ENCODE measurements at places on chromosomes 4 and X.

DNA sequence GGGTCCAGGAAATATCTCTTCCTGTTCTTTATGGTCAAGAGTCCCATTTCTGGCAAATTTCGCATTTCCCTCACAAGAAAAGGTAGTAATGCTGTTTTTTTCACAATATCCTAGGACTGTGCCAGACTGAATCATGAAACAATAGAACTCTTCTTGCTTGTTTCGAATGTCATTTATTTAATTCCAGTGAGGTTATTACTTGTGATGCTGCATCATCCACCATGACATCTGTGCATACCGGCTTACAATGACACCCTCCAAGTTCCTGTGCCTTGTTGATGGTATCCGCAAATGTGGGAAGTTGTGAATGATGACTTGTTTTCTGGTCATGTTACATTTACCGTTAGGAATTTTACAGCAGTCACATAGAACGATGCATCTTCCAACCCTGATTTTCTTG lies 42.9 kb upstream of the SPRY1 start:
- DNase-seq: no peak

GRCh38 chr4:159051245-159052071 lies 51.4 kb upstream of the RAPGEF2 start:
- no peak for DNase-seq

DNA sequence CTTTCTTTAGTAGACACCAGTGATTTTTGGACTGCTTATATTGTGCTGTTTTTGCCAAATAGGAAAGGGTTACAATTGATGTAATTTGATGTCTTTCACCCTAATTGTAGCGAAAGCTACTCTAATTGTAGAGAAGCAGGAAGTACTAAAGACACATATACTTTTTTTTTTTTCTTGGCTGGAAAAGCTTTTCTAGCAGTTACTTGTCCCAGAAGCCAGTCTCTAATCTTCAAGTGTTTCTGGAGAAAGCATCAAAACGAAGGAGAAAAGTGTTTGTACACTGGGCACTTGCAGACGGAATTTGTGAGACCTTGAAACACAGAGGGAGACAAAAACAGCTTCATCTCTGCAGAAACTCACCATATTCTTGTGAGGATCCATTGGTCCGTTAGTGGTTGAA lies 616.5 kb upstream of the LCORL start:
- no peak for DNase-seq

DNA sequence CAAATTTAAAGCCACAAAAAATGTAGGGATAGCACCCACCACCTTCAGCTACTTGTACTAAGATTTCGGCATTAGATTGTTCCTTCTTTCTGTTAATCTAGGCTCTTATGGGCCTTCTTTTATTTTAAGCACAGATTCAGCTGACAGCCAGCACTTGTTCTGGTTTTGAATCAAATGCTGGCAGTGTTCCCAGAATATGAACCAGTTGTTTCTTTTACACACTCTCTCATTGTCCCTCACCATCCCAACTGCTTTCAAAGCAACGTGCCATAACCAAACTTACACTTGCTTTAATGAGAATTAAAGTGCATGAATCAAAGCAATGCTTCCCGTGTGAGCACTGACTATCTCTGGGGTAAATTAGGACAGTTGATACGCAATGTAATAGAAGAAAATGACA lies 744.5 kb upstream of the FAM241A start:
- DNase-seq: peak; percentile 88

DNA sequence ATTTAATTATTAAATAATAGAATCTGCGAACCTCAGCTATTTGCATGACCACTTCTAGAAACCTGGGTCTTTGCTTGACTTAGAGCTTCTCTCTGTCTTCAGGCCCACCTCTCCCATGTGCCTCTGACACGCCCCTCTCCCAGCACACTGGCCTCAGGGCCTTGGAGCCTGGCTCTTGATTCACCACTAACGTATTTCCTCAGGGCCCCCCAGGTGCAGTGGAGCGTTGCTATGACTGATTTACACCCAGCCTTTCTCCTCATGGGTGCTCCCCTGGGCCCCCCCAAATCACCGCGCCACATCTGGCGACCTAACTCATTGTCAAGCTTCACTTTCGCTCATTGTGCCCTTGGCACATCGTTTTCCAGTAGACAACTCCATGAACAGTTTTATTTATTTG lies 37.9 kb upstream of the TENM3 start:
- no peak for DNase-seq

DNA sequence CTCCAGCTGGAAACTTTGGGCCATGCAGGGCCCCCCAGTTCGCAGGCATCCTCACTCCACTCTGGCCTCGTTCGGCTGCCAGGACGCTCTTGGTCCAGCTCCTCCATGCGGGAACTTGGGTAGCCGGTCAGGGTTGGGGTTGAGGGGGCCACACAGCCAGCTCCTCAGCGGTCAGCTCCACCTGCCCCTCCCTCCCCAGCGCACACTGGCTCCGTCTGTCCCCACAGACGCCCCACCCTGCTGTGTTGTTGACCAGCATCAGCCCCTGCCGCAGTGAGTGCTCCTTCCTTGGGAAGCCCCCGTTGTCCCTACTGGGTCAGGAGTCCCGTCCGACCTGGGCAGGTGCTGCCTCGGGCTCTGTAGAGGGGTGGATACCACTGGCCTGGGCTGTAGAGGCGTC lies 5.8 kb downstream of the FGFRL1 start:
- no peak for DNase-seq

DNA sequence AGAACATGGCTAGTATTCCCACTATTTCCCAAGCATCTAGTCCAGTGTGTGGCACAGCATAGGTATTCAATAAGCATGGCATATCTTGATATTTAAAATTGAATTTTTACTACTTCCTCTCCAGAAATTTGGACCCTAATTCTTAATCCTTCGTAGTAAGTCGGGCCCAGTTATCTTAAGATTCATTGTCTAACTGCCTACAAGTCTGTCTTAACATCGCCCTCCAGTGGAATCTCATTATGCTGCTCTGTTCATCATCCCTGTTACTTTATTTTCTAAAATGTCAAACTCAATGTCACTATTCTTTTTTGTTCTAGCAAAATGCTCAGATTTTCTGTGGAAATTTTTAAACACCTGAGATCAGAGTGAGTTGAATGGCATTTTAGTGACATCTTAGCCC lies 606.2 kb downstream of the KLHL13 start:
- no peak for DNase-seq

GRCh38 chr4:166422475-166422874 lies 549.4 kb downstream of the TLL1 start:
- DNase-seq: no peak

GRCh38 chr4:83170952-83171399 lies 56.4 kb upstream of the PLAC8 start:
- DNase-seq: no peak

DNA sequence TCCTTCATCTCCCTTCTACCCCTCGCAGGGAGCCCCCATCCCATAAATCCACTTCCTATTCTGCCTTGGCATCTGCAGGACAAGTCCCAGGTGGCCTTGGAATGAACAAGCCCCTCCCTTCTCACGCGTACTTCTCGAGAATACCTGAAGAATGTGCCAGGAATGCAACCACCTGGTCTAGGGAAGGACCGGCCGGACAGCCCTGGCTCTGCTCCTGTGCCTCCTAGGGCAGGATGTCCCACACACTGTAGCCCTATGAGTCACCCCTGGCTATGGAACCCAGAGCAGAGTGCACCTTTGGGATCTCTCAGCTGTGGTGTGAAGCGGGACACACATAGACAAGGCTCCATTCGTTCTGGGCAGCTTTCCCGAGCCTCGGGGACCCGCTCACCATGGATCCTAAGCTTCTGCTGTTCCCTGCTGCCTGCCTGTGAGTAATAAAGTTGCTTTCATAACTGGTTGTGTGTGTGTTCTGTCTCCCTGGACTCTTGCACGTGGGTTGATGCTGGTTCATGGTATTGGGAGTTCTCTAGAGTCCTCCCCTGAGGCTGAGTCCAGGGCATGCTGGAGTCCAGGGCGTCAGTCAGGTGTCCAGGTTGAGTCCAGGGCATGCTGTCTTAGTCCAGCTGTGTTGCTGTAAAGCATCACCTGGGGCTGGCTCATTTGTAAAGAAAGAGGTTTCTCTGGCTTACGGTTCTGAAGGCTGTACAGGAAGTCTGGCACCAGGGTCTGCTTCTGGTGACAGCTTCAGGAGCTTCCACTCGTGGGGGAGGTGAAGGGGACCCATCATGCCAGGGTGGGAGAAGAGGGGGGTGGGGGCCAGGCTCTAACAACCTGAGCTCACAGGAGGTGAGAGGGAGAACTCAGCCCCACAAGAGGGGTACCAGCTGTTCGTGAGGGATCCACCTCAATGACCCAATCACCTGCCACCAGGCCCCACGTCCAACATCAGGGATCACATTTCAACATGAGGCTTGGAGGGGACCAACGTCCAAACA lies 7.4 kb upstream of the PDE6B start:
- DNase-seq: no peak

DNA sequence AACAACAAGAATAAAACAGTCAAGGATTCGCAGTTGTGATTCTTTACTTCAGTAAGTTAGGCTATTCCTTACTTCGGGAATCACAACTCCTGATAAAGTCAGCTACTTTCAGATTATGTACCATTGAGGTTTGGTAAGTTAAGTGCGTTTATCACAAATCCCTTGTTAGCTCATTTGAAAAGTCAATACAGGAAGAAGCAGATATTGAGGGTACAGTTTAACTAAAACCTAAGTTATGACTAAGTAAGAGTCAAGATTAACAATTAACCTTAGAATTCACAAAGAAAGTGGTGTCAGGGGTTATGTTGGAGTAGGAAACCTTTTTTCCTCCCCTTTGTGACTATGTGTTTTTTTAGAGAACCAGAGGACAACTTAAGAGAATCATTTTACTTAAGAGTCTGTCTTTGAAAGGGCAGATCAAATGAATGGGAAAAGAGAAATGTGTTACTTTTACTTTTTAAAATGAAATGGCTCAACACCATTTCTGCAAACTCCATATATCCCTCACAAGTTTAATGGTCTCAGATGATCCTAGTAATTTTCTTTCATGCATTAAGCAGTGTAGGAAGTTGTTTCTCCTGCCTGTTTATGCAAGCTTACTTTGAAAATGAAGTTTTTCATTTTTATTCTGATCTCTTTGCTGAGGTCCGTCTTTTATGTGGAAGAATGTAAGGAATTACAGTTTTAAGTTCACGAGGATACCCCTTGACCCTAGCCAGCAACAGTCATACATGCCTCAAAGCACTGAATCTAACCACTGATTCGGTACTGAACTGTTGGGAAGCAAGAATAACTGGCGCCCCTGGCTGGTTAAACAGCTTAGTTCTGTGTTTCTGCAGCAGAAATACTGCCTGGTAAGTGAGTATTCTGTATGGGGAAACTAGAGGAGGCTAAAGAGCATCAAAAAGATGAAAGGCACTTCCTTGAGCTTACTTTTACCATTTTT lies 211.7 kb downstream of the SLC4A4 start:
- no peak for DNase-seq

DNA sequence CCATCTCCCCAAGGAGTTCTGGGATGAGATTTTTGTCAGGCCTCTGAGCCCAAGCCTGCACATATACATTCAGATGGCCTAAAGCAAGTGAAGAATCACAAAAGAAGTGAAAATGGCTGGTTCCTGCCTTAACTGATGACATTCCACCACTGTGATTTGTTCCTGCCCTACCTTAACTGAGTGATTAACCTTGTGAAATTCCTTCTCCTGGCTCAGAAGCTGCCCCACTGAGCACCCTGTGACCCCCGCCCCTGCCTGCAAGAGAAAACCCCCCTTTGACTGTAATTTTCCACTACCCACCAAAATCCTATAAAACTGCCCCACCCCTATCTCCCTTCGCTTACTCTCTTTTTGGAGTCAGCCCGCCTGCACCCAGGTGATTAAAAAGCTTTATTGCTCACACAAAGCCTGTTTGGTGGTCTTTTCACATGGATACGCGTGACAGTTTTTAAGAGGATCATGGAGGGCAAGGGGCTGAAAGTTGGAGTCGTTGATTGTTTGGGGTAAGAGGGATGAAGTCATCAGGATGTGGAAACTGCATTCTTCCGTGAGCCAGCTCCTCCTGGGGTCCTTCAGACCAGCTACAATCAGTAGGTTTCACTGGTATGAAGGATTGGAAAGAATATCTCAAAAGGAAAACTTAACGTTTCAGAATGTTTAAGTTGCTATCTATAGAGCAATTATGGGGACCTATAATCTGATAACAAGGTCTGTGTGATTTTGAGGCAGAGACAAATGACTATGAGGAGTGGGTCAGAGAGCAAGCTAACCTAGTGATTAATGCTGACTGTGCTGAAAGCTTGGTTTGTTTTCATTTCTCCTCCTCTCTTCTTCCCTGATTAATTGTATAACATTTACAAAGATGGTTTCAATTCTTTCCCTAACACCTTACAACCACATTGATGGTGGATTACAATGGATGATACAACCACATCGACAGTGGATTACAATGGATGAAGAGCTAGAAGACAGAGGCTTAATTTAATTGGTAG lies 28.6 kb upstream of the MAGEA11 start:
- DNase-seq: peak; percentile 2

- no peak for DNase-seq
Observed at GRCh38 chr4:39042366-39042765, 10.2 kb upstream of the TMEM156 start.

DNA sequence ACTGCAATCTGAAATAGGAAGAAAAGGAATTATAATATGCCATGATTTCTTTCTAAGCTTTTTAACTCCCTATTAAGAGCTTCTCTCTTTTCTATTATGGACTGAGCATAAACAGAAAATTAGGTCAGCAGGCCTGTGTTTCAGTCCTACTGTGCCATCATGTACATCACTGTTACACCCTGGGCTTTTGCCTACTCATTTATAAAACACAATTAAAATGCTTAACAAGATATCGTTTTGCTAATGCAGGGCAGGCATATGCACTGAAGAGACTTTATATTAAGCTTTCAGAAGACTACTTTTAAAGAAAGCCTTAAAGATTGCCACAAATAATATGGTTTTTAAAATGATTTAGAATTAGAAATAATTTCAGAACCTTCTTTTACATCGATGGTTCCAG lies 828 bp upstream of the BBS12 start:
- no peak for DNase-seq

DNA sequence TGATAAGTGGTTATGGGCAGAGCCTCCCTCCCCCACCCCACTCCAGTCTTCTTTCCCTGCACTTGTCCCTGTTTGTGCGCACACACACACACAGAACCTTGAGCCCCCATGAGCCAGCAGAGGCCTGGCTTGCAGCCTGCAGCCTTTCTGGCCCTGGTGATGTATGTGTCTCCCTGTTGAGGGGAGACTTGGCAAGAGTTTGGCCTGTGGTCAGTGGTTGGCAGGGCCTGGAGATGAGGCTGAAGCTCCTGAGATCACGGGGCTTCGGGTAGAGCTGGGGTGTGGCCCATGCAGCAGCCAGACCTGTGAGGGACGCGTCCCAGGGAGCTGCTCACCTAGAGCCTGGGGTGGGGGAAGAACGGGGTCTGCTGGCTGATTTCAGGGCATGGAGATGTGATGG lies 2.3 kb downstream of the GPR173 start:
- DNase-seq: no peak

- no peak for DNase-seq
Observed at GRCh38 chrX:133405498-133406185, 9.6 kb downstream of the GPC4 start.

DNA sequence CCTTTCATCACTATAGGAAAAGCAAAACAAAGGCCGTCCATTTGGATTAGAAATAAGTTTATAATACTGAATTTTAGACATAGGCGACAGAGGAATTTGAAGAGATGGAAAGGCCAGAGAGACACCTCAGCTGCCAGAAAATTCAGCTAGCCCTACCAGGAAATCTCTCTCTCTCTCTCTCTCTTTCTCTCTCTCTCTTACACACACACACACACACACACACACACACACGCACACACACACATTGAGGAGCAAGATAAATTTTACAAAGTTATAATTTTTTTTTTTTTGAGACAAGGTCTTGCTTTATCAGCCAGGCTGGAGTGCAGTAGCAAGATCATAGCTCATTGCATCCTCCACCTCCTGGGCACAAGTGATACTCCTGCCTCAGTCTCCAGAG lies 1.4 kb downstream of the XK start:
- DNase-seq: no peak

Data from COR-L47 (cell line).